ENCODE measurements at places on chromosomes 1 and 21. TPM values are rescaled to one million over a fixed set of nuclear protein-coding genes. Genes with fewer than 3 reads are reported as not detected.

- DNase-seq = no peak
- no peaks in the 10 kb centered on the region for H3K27me3 ChIP-seq
- H3K4me3 ChIP-seq = no peak overlapping the region
- H3K36me3 ChIP-seq = no peaks in the 10 kb centered on the region
These were observed 55.8 kb downstream of the SLC45A1 start for GRCh38 chr1:8373581-8374241.

DNA sequence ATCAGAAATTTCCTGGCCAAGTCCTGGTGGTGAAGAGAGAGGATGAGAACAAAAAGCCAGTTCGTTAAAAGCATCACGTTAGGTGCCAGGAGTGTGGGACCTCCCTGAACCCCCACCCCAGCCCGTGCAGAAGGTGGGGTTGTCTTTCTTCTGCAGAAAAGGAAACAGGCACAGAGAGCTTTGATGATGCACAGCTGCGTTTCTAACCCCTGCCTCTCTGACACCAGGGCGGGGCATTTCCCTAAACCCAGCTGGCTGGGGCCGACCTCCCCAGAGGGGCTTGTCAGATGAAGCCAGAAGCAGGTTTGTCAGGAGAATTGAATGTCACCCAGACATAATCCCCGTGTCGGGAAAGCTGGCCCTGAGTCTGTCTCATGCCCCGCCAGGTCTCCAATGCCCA, 189.3 kb upstream of the EDN2 start:
- no peak for DNase-seq
- H3K27ac ChIP-seq = no peak overlapping the region
- no peaks in the 10 kb centered on the region for H3K36me3 ChIP-seq
- H3K4me1 ChIP-seq = no peaks in the 10 kb centered on the region
- no peaks in the 10 kb centered on the region for H3K27me3 ChIP-seq
- H3K4me3 ChIP-seq = no peak overlapping the region

DNA sequence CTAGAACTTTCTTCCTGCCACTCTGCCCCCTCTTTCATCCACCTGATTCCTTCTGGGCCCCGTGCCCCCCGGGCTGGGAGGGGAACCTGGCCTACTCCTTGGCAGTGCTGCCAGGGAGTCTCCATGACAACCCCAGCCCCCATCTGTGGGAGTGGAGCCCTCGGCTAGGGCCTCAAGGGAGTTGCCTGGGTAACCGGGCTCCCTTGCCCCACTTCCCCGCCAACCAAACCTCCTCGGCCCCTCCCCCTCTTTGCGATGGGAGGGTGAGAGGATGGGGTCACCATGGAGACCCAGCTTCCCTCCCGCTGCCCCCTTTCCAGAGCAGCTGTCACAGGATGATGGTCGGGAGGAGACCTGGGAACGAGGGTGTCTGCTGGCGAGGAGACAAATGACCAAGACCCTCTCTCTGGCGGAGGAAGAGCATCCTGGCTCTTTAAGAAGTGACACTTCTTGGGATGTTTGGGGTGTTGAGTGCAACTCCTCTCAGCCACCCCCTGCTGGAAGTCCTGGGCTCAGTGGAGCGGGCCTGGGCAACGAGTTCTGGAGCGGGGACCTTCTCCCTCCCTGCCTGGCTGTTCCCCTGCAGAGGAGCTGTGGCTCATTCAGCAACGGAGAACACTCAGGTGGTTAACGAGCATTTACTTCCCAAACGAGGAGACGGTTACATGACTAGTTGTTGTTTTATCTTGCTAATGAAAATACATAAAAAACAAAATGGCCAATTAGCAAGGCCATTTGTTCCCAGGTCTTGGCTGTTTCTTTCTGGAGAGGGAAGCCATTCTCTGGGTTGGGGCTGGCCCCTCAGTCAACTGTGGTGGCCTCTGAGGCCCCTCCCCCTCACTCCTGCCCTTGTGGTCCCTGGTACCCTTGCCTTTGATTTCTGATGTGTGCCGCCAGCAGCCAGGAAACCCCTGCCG, 82.8 kb downstream of the UBIAD1 start:
- no peaks in the 10 kb centered on the region for H3K4me1 ChIP-seq
- peaks cover 5% of the 10 kb centered on the region for H3K27me3 ChIP-seq
- no peak for DNase-seq

DNA sequence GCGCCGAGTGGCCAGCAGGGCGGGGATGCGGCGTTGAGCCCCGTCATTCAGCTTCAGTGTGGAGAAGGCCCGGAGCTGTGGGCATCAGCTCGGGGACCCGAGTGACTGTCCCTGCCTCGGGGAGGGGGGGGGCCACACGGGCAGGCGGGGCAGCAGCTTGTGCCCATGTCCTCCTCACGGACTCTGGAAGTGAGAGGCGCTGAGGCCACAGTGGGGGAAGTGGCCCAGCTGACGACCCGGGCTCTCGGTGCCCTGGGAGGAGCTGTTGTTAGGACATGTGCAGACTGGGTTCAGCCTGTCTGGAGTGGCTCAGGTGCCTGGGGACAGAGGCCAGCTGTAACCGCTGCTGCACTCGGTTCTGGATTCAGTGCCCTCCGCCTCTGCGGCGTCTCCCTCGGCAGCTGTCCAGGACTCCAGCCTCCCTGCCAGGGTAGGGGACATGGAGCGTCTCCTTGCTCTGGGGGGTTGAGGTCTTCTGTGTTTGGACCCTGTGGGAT, 71.1 kb downstream of the SKI start:
- DNase-seq = no peak
- H3K4me3 ChIP-seq = no peak overlapping the region
- no peak overlapping the region for H3K27ac ChIP-seq
- H3K27me3 ChIP-seq = no peaks in the 10 kb centered on the region

- no peak for DNase-seq
- H3K27ac ChIP-seq = peak overlapping the region; percentile 84
- peaks cover 35% of the 10 kb centered on the region for H3K4me1 ChIP-seq
- peak overlapping the region; percentile 62 for H3K4me3 ChIP-seq
- no peaks in the 10 kb centered on the region for H3K27me3 ChIP-seq
These were observed 625 bp downstream of the KLHDC7A start for GRCh38 chr1:18481190-18481920.

DNA sequence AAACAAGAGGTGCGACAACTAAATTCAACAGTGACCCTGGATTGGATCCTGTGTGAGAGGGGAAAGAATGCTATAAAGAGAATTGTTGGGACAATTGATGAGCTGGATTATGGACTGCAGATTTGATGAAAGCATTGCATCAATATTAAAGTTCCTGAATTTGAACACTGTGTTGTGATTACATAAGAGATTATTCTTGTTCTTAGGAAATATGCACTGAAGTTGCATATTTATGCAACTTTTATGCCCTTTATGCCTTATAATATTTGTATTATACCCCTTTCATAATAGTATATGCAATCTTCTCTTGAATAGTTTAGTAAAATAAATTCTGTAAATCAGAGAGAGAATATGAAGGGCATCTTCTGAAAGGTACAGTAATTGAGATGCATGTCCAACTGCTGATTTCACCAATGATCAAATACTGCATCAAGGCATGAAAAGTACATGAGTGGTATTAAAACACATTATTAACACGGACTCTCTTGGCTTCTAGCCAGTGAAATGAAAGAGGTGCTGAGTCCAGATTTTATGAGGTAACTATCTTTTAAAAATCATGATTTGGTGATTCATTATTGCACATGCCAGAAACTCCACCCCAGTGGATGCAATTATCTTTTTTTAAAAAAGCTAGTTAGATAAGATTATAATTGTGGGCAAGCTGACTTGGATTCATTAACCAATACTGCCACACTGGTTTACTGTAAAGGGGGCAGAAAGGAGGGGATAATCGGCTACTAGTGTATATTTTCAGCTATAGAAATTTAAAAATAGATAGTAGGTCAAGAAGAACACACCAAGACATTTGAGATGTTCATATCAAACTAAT, 19.9 kb upstream of the LPAR3 start:
- no peak overlapping the region for H3K27ac ChIP-seq
- H3K4me1 ChIP-seq = no peaks in the 10 kb centered on the region
- H3K4me3 ChIP-seq = no peak overlapping the region
- no peaks in the 10 kb centered on the region for H3K27me3 ChIP-seq

Gene RPF1
- 13.5 TPM for total RNA-seq

Gene EDARADD
- total RNA-seq = 0.37 TPM

Gene HJV
- 80.5 TPM for total RNA-seq

Gene CNR2
- 0.08 TPM for total RNA-seq

Measured in liver (tissue), 10 donors.